ENCODE measurements at places on chromosomes 2 and 18. TPM values are rescaled to one million over a fixed set of nuclear protein-coding genes. Genes with fewer than 3 reads are reported as not detected.

GRCh38 chr2:156319811-156320485 is 12.6 kb downstream of the NR4A2 start:
- no peak overlapping the region for H3K27ac ChIP-seq
- peaks cover 82% of the 10 kb centered on the region for H3K27me3 ChIP-seq
- no peak for DNase-seq
- peaks cover 31% of the 10 kb centered on the region for H3K4me1 ChIP-seq
- H3K36me3 ChIP-seq: peaks cover 30% of the 10 kb centered on the region
- peak overlapping the region; percentile 49 for H3K4me3 ChIP-seq

GRCh38 chr2:39264733-39265132 is 21.0 kb upstream of the CDKL4 start:
- DNase-seq: no peak
- H3K4me1 ChIP-seq: peaks cover 17% of the 10 kb centered on the region
- H3K36me3 ChIP-seq: peaks cover 30% of the 10 kb centered on the region
- H3K4me3 ChIP-seq: no peak overlapping the region
- H3K27me3 ChIP-seq: no peaks in the 10 kb centered on the region

DNA sequence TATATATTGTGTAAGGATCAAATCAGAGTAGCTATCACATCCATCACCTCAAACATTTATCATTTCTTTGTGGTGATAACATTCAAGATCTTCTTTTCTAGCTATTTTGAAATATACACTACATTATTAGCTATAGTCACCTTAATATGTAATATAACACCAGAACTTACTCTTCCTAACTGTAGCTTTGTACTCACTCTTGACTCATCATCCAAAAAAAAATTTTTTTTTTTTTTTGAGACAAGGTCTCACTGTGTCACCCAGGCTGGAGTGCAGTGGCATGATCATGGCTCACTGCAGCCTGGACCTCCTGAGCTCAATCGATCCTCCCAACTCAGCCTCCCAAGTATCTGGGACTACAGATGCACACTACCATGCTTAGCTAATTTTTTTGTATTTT is 153.3 kb downstream of the EML6 start:
- H3K4me1 ChIP-seq: no peaks in the 10 kb centered on the region
- no peak overlapping the region for H3K4me3 ChIP-seq
- H3K36me3 ChIP-seq: no peaks in the 10 kb centered on the region
- H3K27me3 ChIP-seq: peaks cover 10% of the 10 kb centered on the region
- no peak overlapping the region for H3K27ac ChIP-seq

- H3K27ac ChIP-seq: no peak overlapping the region
- no peaks in the 10 kb centered on the region for H3K36me3 ChIP-seq
- DNase-seq: no peak
- no peaks in the 10 kb centered on the region for H3K4me1 ChIP-seq
- H3K4me3 ChIP-seq: no peak overlapping the region
- H3K27me3 ChIP-seq: peaks cover 14% of the 10 kb centered on the region
These were observed 26.7 kb upstream of the TGFA start for GRCh38 chr2:70580352-70580751.

- no peaks in the 10 kb centered on the region for H3K27me3 ChIP-seq
- H3K4me1 ChIP-seq: no peaks in the 10 kb centered on the region
- no peak overlapping the region for H3K27ac ChIP-seq
- H3K36me3 ChIP-seq: no peaks in the 10 kb centered on the region
- H3K4me3 ChIP-seq: no peak overlapping the region
These were observed 1260.5 kb upstream of the ACVR2A start for GRCh38 chr2:146584316-146584715.

Gene CCDC74A
- 3.3 TPM for total RNA-seq

GRCh38 chr2:28521663-28522062 is 25.8 kb downstream of the PLB1 start:
- no peak for DNase-seq
- peaks cover 66% of the 10 kb centered on the region for H3K27me3 ChIP-seq
- H3K4me3 ChIP-seq: no peak overlapping the region
- no peaks in the 10 kb centered on the region for H3K36me3 ChIP-seq
- no peak overlapping the region for H3K27ac ChIP-seq

All from activated T-helper 2 cell treated with anti-CD3 and anti-CD28 coated beads, Interferon-gamma antibody, Interleukin-2, Interleukin-4, amounts not matched to agents 10 μg/mL and 5 μg/mL and 100 μg/mL, durations not matched to agents 14 hours and 24 hours and 36 hours (primary cell).